Stimulated activated CD4-positive, alpha-beta T cell treated with anti-CD3 and anti-CD28 coated beads, Interleukin-12 subunit alpha, Interleukin-12 subunit beta, amount 100 ng/mL, for 48 hours (primary cell): ENCODE measurements at places on chromosomes 7 and 10.

- DNase-seq: peak; percentile 30
Observed at GRCh38 chr10:67803588-67804394, 34.2 kb downstream of the DNAJC12 start.

- no peak for DNase-seq
Observed at GRCh38 chr7:156764766-156765165, 124.2 kb downstream of the RNF32 start.

DNA sequence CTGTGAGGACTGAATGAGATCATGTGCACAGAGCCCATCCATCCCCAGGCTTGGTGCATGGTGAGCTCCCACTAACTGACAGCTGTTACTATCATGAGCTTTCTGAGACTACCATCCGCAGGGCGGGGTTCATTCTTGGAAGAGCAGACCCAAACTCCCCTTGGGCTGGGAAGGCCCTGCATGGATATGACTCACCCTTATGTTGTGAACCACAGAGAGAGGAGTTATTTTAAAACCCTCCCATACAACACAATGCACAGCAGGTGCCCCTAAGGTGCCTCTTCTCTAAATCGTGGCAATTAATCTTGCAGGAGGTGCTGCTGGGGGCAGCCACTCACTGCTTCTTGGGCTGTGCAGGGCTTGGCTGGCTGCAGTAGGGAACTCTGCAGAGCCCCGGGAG is 219.1 kb downstream of the GFRA1 start:
- no peak for DNase-seq

DNA sequence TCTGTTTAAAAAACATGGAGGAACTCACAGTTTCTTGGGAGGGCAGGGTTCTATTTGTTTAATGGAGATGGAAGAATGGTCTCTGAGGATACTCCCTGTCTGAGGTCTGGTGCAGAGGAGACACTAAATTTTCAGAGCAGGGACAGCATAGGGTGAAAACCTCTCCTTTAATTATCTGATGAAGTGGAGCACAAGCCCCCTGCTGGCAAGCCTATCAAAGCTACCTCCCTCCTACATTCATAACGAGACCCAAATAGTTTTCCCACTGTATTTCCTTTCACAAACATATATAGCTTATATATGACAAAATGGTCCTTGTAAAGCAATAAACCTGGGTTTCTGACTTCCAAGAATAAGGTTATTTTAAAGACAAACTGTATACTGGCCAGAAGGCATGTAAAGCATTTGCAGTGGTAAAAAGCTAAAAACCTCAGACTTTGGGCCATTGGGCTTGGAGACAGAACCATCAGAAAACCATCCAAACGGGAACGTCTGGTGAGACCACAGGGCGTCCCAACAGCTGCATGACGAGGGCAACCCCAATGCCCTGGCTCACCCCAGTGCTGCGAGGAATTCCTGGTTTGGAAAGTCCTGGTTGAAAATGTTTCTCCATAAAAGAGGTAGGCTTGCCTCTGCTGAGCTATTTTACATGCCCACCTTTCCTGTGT is 201.3 kb downstream of the FANK1 start:
- DNase-seq: no peak

DNA sequence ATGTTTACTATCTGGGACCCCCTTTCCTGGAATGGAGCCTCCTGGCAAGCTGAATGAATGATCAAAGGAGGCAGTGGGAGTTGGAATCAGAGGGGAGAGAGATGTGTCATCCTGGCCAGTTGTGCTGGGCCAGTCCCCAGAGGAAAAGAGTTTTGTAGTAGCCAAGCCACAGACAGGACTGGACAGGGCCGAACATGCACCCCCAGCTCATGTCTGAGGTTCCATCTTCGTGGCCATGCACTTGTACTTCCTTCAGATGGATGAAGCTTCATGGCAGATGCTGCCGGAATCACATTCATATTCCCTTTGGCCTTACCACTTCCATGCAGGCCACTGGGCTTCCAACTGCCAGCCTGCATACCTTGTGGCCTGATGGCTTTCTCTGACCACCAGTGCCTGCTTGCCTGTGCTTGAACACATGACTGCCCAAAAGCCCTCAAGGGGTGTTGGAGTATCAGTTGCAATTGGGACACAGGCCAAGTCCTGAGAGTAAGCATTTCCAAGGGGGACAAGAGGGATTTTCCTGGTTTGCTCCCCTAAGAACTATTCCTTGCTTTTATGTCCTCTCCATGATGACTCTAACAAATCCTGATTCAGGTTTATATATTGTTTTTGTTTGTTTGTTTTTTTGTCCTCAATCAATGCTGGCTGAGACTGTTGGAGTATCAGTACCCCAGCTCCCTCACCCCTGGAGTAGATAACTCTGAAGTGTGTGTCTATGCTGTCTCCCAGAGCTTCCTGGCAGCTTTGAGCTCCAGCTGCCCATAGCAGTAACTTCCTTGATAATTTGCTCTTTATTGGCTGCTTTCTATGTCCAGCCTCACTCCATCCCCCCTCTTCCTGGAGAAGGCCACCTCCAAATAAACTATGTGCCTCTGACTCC is 63.6 kb downstream of the TMEM130 start:
- no peak for DNase-seq

DNA sequence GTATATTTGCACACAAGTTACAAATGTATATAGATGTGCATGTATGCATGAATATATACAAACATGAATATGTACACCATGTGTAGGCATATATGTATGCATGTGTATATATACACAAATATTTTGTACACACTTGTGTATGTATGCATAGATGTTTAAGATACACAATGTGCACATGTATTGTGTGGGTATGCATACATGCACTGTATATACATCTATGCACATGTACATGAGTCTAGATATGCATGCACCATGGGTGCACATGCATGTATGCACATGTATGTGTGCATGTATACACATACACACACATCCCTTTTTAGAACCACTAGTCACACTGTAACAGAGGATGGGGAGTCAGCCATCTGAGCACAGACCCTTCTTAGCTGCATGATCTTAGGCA is 249.4 kb downstream of the COBL start:
- DNase-seq: no peak

- DNase-seq: no peak
Observed at GRCh38 chr7:155378580-155378934, 79.4 kb upstream of the EN2 start.

DNA sequence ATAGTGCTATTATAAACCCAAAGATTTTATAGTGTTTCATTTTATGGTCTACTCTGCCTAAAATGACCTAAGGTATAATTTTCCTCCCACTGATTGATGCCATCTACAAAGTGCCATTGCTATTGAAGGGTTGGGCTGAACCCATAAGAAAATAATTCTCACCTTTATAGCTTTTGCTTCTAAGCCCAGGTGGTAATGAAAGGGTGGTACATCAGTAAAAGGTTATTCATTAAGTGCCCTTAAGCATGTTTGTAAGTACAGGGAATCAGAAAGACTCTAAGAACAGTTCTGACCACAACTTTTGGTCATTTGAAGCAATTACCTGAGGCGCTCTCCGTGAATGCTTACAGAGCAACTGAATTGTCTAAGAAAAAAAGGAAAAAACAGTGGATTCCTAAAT is 1247.3 kb downstream of the NXPH1 start:
- no peak for DNase-seq

DNA sequence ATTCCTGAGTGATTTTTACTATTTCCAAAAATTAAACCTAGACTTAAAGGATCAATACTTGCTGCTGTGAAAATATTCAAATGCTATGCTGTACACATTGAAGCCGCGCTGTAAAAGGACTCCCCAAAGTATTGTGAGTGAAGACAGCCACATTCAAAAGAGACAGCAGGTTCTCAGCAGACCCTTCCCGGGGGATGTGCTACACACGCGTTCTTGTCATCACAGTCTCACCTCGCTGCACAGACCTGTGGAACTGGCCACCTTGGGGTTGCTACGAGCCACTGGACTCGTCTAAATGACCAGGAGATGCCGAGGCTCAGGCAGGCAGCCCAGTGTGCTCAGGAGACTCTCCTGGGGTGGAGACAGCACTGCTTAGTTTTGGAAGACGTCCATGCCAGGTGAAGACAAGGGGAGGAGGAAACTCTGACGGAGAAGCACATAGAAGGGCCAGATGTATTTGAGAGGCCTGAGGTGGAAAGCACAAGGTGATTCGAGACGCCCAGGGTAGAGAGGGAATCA is 367.7 kb upstream of the SHH start:
- no peak for DNase-seq

GRCh38 chr10:22340329-22341189 is 4.7 kb upstream of the SPAG6 start:
- DNase-seq: no peak

DNA sequence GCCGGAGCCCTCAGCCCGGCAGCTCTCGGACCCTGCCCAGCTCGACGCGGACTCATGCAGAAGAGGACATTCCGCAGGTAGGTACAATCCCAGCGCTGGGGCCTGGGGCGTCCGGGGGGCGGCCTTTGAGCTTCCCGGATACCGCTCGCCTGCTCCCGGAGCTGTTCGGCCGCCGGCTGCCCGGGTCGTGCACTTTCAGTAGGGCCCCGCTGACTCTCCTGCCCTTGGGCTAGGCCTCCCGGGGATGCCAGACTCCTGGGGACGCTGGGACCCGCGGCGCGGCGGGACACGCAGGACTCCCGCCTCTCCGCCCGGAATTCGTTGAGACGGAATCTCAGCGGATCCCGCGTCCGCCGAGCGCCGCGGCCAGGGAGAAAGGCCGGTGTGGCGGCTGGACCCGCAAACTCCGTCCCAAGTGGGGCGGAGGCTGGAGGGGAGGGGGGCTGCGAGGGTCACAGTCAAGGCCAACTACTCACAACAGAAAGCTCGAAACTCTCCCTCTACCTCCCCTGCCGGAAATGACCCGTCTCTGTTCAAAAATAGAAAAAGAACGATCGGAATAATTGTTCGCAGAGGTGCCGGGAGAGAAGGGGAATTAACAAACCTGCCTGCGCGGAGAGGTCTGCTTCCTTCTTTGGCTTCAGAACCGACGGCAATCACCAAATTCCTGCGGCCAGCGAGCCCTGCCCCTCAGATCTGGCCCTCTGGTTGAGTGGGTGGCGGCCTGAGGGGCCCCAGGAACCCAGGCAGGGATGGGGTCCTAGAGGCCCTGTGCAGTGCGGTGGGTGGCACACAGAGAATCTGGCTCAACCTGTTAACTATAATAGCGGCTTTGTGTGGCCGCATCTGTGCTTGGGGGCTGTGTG is 9.2 kb downstream of the TLX1 start:
- DNase-seq: no peak

- DNase-seq: no peak
Observed at GRCh38 chr10:1526436-1527055, 210.8 kb downstream of the ADARB2 start.

DNA sequence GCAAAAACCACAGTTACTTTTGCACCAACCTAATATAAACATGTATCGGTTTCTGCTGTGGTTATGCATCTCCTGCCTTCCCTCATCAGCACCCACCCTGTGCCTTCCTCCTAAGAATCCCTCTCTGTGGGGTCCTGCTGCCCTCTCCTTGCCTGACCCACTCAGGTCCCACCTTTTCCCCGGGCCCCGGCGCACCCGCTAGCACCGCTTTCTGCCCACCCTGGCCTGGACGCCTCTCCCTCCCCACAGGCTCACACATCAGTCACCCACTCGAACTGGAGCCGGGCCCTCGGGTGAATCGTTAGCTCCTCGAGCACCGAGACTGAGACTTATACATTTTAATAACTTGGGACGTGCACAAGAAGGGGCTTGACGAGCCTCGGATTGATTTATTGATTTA is 110.5 kb downstream of the ADARB2 start:
- no peak for DNase-seq

DNA sequence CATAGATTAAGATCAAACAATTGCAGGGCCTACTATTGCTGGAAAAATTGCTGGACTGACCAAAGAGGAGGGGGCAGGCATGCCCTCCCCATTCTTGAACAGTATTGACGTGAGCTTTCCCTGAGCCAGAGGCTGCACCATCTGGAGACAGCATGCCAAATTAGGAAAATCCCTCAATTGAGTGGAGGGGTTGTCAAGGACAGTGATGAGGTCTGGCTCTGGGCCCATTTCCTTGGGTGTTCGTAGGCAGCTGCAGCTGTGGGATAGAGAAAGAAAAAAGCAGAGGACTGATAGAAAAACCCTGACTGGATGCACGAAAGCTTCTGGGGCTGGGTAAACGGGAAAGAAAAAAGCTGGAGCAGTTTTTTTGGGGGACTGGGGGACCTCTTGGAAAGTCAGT is 22.8 kb upstream of the ORC5 start:
- DNase-seq: no peak

GRCh38 chr10:104441329-104442000 is 87.8 kb downstream of the CFAP58 start:
- no peak for DNase-seq

DNA sequence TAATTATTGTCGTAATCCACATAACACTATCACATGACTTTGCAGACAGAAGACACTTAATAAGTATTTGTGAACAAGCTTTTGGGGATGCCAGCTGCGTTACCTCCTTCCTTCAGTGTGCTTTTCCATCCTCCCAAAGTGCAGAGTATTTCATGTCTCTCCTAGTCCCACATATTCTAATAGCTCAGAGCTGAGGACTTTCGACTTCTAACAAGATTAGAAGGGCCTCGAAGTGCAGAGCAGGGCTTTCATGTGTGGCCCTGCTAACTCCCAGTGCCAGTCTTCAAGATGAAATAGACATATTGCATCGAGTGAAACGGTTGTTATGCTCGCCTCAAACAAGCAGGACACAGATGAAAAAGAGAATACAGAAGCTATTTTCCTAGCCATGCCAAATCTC is 125.7 kb upstream of the RNF32 start:
- no peak for DNase-seq

DNA sequence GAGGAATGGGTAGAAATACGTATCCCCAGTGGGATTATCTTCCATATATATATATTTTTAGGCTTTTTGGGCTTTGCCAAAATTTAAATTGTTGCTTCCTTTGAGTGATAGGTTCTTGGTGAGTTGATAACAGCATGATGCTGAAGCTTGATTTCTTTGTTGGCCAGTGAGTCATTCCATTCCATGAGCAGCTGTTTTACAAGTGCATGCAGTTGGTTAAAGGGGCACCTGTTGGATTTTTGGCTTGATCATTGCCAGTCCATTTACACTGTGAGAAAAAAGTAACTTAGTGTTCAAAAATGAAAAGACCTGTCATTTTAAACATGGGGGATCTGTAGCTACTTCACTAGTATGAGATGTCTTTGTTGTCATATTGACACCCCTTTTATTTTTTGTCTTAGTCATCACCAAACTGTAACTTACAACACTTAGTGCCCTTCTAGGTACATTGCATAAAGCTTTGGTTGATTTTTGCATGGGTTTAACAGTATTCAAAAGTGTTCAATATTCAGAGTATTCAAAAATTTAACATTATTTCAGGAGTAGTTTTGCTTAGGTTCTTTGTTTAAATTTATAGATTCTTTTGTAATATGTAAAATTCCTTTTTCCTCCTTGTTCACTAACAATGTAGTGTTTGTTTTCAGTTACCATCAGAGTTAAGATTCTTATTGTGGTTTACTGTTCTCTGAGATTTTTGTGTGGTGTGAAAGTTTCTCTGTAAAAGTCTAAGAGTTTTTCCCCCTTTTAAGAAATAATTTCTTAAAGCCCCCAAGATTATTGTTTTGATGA is 8.8 kb downstream of the AKAP9 start:
- no peak for DNase-seq

- peak; percentile 82 for DNase-seq
Observed at GRCh38 chr7:1412322-1413261, 46.7 kb downstream of the MICALL2 start.
